ENCODE measurements at places on chromosomes 4 and X. TPM values are rescaled to one million over a fixed set of nuclear protein-coding genes. Genes with fewer than 3 reads are reported as not detected.

The CYSLTR1 gene
- not detected for total RNA-seq

The NUP62CL gene
- 11.2 TPM for total RNA-seq

The MAGEB2 gene
- total RNA-seq: not detected

The CLNK gene
- total RNA-seq: not detected

The TXLNG gene
- total RNA-seq: 48.4 TPM

The LDB2 gene
- 89.1 TPM for total RNA-seq

The SYTL5 gene
- 0.70 TPM for total RNA-seq

The HOPX gene
- not detected for total RNA-seq

The COL25A1 gene
- 5.6 TPM for total RNA-seq

The SMARCAD1 gene
- total RNA-seq: 86.2 TPM

The MAML3 gene
- total RNA-seq: 6.5 TPM

The ACOX3 gene
- total RNA-seq: 17.2 TPM

The SSX3 gene
- total RNA-seq: not detected

The PUDP gene
- total RNA-seq: 21.9 TPM

The RBM3 gene
- 114 TPM for total RNA-seq

The CFAP99 gene
- total RNA-seq: not detected

The RAB41 gene
- not detected for total RNA-seq

The NHSL2 gene
- 9.5 TPM for total RNA-seq

The FAAH2 gene
- total RNA-seq: 11.4 TPM

The CLDN2 gene
- not detected for total RNA-seq

The NALF2 gene
- 8.0 TPM for total RNA-seq

The DDX60 gene
- 3.6 TPM for total RNA-seq

The CT83 gene
- total RNA-seq: not detected

The PAGE2 gene
- total RNA-seq: not detected

The DKK2 gene
- 0.58 TPM for total RNA-seq

The FUNDC1 gene
- 15.0 TPM for total RNA-seq

The MAGEB10 gene
- total RNA-seq: not detected

The CYP2U1 gene
- total RNA-seq: 7.3 TPM

The TMEM150C gene
- total RNA-seq: 4.0 TPM

The PPARGC1A gene
- total RNA-seq: 0.54 TPM

The FRMPD4 gene
- 2.4 TPM for total RNA-seq

The ZNF157 gene
- 1.5 TPM for total RNA-seq

The GJB1 gene
- total RNA-seq: not detected
